SIG-M5 (cell line): ENCODE measurements at places on chromosomes 7 and 10.

DNA sequence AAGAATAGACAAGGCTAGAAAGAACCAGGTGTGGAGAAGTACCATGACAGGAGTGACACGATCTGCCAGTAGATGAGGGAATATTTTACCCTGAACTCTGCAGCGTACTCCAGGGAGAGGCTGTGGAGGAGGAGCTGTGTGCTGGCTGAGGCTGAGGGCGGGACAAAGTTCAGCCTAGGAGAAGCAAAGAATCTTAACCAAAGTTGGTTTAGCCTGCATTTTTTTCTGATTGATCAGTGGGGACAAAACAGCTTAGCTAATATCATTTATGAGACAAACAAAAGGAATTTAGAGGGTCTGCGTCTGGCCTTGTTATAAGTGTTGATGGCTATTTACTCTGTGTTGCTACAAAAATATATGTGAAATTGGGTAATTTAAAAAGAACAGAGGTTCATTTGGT lies 5.2 kb upstream of the NPSR1 start:
- no peak for DNase-seq

- no peak for DNase-seq
These were observed 26.7 kb upstream of the SLF2 start for GRCh38 chr10:100886091-100886490.

GRCh38 chr7:151767557-151767956 lies 109.4 kb downstream of the PRKAG2 start:
- no peak for DNase-seq

- no peak for DNase-seq
These were observed 1214.1 kb downstream of the SORCS1 start for GRCh38 chr10:105950410-105950809.

DNA sequence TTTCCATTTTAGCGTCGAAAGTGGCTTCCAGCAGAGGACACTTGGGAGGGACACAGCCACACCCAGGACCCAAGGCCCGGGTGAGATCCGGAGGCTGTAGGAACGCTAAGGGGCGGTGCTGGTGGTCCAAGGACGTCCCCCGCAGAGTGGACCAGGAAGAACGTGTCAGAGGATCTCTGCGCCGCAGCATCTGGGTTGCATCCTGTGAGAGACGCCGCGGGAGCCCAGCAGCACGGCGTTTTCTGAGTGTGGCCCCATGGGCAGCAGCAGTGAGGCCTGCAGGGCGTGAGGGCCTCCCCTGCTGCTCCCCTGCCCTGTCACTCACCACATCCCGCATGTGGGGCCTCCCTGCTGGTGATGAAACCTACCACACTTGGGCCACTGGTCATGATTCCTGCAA lies 40.5 kb upstream of the BNIP3 start:
- DNase-seq, result no peak

DNA sequence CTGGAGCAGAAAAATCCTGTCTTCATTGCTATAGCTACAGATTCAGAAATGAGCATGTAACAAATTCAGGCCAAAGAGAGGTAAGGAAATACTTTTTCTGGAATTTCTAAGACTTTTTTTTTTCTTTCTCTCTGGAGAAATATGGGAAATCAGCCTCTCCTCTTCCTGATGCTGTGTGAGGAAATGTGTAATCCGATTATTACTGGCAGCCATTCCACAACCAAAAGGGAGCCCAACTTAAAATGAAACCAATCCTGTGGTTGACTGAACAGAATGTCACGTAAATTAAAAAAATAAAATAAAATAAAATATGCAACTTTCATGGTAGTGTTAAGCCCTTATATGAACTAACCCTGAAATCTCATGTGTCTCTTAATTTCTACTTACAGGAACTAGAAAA lies 10.7 kb upstream of the POT1 start:
- no peak for DNase-seq

GRCh38 chr7:132560825-132561529 lies 15.3 kb downstream of the PLXNA4 start:
- DNase-seq, result no peak

DNA sequence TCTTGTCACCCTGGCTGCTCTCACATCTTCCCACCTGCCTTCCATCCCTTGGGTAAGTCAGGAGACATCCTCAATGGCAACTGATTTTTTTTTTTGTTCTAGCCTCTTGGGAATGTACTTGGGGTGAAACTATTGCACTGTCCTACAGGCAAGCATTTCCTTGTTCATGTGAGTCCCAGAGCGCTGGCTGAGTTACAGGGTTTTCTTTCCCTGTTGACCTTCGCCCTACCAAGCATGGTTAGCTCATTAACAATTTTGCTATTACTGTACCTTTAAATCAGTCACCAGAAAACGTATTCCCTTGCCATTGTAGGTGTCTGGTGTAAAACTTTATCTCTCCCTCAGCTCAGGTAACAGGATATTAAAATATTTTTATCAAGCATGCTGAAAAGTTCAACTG lies 98.9 kb downstream of the PRLHR start:
- no peak for DNase-seq

GRCh38 chr7:94738071-94738470 lies 82.1 kb upstream of the SGCE start:
- no peak for DNase-seq

- DNase-seq, result no peak
These were observed 33.5 kb downstream of the CARD11 start for GRCh38 chr7:3010161-3010560.

DNA sequence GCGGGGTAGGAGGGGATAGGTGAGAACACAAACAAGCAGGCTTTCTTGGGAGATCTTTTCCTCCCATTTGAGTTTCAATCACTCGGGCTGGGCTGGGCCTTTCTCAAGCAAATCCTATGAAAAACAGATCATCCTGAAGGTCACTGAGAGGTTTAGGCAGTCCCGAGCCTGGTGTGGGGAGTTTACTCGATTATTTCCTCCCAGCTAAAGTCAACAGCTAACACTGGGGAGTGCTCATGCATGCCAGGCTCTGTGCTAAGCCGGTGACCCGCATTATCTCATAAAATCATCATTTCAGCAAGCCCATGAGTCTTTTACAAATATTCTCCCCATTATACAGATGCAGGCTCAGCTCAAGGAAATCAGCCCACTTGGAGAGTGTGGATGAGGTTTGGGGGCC lies 85.0 kb upstream of the PAX2 start:
- DNase-seq, result no peak

GRCh38 chr7:29976673-29977415 lies 12.8 kb downstream of the SCRN1 start:
- DNase-seq, result no peak

DNA sequence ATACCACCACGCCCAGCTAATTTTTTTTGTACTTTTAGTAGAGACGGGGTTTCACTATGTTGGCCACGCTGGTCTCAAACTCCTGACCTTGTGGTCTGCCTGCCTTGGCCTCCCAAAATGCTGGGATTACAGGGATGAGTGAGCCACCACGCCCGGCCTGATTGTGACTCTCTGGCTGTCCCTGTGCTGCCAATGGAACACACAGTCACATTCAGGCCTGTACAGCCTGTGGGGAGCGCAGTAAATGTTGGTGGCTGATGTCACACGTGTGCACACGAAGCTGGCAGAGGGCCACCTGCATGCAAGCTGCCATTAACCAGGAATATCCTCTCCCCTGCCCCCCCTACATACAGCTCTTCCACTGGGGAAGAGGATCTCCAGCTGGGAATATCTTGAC lies 22.1 kb downstream of the POLL start:
- no peak for DNase-seq

GRCh38 chr10:98258683-98259454 lies 9.1 kb downstream of the LOXL4 start:
- no peak for DNase-seq

- peak; percentile 1 for DNase-seq
These were observed 7.6 kb upstream of the ASCC1 start for GRCh38 chr10:72223743-72224101.

DNA sequence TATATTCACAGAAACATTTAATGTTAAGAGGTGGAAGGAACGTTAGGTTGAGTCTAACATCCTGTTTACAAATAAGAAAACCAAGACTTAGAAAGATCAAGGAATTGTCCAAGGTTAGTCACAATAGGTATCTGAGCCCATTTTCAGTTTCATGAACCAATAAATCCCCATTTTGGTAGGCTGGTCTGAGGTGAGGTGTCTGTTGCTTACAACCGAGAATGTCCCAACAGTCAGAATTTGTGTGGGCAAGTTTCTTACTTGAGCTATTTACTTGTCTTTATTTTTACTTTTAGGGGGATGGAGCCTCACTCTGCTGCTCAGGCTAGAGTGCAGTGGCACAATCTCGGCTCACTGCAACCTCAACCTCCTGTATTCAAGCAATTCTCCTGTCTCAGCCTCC lies 23.6 kb downstream of the PANK1 start:
- no peak for DNase-seq

GRCh38 chr10:124559372-124560132 lies 97.9 kb downstream of the LHPP start:
- no peak for DNase-seq

- DNase-seq, result no peak
These were observed 46.3 kb upstream of the SHH start for GRCh38 chr7:155858521-155859061.

- DNase-seq, result no peak
These were observed 538.6 kb upstream of the POT1 start for GRCh38 chr7:125467996-125468854.

- no peak for DNase-seq
These were observed 60.8 kb upstream of the RAB11FIP2 start for GRCh38 chr10:118107541-118107940.

- no peak for DNase-seq
These were observed 78.6 kb upstream of the ARMC3 start for GRCh38 chr10:22849077-22849805.

DNA sequence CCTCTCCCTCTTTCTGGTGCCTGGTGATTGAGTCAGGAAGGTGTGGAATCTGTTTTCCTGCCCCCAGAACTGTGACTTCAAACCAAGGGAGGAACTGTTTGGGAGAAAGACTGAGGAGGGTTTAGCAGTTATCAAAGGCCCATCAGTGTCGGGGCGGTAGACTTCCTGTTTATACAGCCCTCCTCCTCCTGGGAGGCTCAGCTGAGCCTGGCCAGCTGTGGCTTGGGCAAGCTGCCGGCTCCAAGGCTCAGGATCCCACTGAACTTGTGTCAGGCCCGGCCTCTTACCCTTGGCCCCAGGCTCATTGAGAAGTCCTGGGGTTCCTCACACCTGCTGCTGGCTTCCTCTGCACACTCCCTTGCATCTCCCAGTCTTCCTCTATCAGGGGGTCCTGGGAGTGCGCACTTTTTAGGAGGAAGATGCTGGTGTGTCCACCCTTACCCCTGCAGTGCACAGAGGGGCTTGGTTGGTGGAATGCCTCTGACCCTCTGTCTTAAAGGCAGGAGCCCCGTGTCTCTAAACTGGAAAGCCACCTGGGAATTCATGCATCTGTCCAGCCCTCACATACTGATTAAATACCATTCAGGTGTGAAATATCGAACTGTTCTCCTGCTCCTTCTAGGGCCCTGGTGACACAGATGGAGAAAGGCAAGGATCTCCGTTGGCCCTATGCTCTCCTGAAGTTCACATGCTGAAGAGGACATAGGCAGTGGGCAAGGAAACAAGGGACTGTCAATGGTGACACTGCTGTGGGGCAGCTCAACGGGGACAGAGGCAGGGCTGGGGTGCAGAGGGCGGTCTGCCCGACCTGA lies 32.4 kb downstream of the CXCL12 start:
- DNase-seq, result no peak

DNA sequence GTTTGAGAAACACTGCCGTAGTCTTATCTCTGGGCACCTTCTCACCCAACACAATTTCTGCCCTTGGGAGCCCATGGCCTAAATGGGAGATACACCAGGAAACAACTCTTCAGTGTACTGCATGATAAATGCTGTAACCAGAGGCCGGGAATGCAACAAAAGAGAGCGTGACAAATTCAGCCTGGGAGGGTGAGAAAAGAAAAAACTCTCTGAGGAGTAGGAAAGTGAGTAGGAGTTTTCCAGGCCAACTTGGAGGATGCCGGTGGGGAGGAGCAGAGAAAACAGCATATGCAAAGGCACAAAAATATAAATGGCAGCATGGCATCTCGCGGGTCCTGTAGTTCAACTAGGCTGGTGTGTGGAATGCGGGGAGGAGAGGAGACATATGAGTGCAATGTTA lies 624.5 kb downstream of the PARD3 start:
- DNase-seq, result no peak

- DNase-seq, result no peak
These were observed 42.5 kb downstream of the DENND11 start for GRCh38 chr7:141659501-141659900.

- no peak for DNase-seq
These were observed 39.8 kb upstream of the EPC1 start for GRCh38 chr10:32386623-32387260.

GRCh38 chr10:112492736-112493135 lies 45.7 kb downstream of the VTI1A start:
- DNase-seq, result no peak

DNA sequence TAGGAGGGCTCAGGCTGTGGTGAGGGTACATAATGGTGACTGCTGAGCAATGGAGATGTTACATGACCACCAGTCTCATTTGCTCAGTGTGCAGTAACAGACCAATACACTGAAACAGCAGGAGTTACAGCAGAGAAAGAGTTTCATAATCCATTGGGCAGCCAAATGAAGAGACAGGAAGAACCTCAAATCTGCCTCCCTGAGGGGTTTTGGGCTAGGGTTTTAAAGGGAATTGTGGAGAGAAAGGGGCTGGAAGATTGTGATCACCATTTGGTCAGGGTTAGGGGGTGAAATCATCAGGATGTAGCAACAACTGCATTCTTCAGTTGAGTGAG lies 838.3 kb downstream of the GRID1 start:
- DNase-seq, result no peak

DNA sequence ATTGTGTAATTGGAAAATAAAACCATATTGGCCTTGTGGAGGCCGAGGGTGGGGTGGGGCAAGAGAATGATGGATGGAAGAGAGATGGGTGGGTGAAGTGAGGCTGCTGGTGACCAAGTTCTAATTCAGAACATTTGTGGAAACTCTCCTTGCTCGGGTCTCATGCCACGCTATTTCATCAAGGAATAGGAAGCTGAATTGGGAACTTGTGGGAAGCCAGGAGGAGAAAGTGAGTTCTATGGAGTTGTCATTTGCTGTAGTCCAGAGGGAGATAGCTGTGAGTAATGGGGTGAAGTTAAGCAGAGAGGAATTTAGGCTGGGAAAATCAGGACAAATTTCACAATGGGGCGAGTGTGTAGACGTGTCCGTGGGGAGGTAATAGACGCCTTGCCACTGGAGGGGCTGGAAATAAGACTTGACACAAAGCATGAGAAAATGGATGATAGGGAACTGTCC lies 339.2 kb downstream of the LRMDA start:
- DNase-seq, result no peak

DNA sequence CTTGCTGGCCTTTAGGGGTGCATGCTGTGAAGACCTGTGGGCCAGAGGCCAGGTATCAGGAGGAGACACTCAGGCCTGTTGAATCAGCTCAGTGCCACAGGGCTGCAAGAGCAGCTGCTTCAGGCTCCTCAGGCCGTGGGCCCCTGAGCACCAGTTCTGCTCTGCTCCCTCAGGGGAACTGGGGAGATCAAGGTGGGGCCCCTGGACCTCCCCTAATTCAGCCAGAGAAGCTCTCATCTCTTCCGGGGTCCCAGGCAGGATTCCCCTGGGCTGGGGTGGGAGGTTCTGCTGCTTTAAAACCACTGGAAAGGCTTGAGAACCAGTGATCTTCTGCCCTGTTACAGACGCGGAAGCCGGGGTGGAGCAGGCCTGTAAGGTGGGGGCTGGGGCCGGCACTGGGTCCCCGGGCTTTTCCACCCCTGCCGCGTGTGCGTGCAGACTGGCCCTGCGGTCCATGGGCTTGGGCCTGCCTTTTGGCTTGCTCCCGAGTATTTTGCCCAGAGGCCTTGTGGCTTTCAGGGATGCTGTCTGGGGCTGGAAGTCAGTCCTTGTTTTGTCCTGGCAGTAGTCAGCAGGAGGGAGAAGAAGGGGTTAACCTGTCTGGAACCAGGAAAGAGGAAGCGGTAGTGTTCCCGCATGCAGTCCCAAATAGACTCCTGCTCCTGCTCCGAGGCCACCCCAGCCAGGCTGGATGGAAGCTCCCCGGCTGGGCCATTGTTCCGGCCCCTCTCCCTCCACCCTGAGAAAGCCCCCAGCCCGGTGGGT lies 74.3 kb downstream of the LHPP start:
- DNase-seq, result no peak
